ENCODE measurements at places on chromosomes 12 and 14.

DNA sequence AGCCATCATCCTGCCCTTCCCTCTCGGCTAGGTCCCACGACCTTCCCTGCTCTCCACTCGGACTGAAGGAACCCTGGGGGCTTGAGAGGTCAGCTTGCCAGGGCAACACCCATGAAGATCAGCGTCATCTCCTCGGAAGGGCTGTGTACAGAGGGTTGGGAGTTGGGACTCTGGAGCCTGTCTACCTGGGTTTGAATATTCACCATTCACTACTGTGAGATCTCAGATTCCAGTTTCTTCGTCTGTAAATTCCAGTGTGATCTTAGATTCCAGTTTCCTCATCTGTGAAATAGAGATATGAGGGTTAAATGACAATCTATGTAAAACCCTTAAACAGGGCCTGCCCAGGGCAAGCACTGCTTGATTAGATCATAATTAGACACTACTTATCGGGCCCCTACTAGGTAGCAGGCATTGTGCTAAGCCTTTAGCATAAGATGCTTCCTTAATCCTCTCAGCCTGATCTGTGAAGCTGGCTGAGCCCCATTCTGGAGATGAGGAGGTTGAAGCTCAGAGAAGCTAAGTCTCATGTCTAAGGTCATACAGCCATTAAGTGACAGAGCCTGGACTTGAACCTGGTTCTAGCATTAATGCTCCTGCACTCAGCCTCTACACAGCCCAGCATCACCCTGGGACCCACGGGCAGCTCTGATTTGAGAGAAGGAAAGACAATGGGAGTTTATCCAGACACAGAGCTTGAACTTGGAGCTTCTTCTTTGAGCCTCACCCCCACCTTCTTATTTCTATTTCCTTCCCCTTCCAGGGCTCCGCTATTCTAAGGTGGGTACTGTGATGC is 612 bp upstream of the ZDHHC22 start:
- no peak for DNase-seq

DNA sequence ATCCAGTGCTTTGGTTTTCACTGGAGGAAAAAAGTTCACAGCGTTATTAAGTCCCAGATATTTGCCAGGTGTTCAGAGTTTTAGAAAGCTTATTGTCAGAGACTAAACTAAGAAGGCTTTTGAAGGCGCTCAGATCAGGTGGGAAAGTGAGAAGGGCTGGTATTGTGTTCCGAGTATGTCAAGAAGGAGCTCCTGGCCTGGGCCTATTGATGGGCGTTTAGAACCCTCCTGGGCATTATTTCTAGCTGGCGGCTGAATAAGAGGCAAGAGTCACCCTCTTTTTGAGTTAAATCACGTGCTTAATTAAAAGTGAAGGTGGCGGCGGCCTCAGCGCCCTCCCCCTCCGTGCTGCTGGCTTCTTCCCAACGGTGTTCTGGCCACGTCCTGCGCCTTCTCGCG is 20.9 kb upstream of the GNS start:
- DNase-seq, result no peak

DNA sequence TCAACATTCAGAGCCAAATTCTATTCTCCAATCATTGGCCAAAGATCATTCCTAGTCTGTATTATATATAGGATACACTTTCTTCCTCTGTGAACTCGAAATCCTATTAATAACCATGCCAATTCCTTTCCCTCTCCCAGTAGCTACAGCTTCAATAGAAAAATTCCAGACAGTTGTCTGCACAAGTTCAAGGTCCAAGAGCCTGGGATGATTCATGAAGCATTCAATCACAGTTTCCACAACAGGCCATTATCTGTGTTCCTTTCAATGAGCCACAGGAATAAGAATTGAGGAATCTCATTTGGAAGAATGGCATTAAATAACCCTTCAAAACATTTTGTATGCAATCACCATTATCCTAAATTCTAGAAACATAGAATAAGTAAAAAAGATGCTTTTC is 437.4 kb downstream of the RMST start:
- no peak for DNase-seq

GRCh38 chr14:72463291-72463866 is 430.5 kb downstream of the DPF3 start:
- no peak for DNase-seq

DNA sequence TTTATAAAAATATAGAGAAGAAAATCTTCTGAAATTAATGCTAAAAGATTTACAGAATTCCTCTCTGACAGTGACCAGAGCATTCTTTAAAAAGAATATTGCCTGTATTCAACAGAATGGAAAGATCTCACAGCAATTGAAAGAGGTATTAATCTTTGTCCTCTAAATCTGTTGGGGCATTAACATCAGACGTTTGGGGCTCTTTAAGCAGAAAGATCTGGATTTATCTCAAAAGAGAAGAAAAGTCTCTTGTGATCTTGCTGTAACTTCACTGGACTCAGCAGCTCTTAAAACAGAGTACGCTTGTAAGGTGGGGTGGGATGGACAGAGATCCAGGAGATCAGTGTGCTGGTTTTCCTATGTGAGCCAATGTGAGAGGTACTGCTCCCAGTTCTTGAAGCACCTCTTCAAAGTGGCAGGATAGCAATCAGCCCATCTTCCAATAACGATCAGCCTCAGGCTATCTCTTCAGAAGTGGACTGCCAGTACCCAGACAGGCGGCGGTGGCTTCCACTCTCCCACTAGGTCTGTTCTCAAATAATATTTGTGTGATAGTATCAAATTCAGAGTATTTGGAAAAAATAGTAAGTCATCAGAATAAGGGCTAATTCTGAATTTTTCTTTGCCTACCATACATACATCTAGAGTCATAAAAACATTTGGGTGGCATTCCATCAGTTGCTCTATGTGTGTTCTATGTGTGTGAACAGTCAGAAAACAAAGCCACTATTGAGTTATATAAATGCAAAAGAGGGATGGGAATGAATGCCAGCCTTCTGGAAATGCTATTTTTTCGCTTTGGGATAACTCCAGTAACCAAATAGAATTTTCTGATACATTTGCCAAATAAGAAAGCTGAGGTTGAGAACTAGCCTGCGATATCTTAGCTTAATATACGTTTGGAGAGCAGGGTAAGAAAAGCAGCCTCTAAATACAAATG is 237.4 kb upstream of the RGS6 start:
- DNase-seq, result no peak

- DNase-seq, result no peak
These were observed 54.6 kb downstream of the SPTLC2 start for GRCh38 chr14:77561881-77562280.

DNA sequence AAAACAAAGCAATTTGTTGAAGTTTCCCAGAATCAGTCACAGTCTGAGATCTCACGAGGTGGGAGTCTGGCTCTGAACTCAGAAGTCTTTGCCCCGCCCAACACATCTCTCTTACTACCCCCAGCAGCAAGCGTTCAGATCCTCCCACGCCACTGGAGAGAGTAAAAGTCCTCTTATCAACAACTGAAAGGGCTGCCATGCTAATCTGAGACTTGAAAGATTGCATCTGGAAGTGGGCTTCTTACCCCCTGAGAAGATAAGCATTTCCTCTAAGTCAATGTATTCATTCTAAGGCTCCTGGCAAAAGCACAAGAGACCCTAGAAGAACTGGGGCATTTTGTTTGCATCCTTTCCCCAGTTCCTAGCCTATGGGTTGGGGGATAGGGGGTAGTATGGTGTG is 34.1 kb upstream of the STON2 start:
- DNase-seq, result no peak

DNA sequence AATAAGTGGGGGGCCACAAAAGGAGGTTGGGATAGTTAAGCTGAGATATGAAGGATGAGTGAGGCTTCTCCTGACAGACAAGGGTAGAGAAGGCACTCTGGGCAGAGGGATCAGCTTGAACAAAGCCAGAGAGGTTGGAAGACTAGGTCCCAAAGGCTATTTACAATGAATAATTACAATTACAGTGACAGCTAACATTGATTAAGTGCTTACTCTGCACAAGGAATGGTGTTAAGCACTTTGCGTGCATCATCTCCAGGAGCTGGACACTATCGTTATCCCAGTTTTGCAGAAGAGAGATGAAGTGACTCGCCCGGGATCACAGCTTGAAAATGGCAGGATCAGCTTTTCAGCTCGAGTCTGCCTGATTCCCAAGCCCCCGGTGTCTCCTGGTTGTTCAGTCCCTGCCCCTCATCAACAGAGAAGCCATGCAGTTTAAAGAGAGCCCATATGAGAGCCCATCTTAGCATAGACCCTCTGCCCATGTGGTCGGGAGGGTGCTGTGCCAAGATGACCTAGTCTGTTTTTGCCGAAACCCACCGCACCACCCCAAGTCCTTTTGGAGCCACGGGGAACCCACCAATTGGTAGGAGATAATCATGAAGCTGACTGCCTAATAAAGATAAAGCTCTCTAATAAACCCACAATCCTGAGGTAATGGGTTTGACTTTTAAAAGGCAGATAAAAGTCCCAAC is 89.9 kb upstream of the HSPB8 start:
- DNase-seq, result no peak

GRCh38 chr12:16218934-16219751 is 58.3 kb downstream of the SLC15A5 start:
- no peak for DNase-seq

- no peak for DNase-seq
These were observed 3.1 kb upstream of the KIF26A start for GRCh38 chr14:104135121-104135903.

GRCh38 chr12:126998747-126999285 is 1268.2 kb upstream of the TMEM132C start:
- no peak for DNase-seq

- no peak for DNase-seq
These were observed 324 bp downstream of the POLE start for GRCh38 chr12:132686825-132687210.

- DNase-seq, result no peak
These were observed 5.6 kb upstream of the NFATC4 start for GRCh38 chr14:24362241-24362960.

DNA sequence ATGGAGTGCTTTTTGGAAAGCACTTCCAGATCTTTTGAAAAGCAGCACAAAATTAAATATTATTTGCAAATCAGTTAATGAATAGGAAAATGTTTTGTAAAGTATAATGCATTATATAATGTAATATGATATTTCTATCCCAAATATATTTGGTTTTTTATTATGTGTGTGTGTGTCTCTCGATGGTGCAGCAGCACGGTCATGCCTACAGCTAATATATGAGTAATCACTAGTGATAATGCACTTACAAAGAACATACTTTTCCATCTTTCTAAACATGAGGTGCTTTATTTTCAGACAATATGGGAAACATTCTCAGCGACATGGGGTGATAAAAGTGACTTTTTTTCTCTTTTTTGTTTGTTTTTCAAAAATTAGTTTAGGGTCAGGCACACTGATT is 1.3 kb upstream of the EEA1 start:
- no peak for DNase-seq

- DNase-seq, result no peak
These were observed 11.1 kb downstream of the GALNT16 start for GRCh38 chr14:69270795-69271708.

DNA sequence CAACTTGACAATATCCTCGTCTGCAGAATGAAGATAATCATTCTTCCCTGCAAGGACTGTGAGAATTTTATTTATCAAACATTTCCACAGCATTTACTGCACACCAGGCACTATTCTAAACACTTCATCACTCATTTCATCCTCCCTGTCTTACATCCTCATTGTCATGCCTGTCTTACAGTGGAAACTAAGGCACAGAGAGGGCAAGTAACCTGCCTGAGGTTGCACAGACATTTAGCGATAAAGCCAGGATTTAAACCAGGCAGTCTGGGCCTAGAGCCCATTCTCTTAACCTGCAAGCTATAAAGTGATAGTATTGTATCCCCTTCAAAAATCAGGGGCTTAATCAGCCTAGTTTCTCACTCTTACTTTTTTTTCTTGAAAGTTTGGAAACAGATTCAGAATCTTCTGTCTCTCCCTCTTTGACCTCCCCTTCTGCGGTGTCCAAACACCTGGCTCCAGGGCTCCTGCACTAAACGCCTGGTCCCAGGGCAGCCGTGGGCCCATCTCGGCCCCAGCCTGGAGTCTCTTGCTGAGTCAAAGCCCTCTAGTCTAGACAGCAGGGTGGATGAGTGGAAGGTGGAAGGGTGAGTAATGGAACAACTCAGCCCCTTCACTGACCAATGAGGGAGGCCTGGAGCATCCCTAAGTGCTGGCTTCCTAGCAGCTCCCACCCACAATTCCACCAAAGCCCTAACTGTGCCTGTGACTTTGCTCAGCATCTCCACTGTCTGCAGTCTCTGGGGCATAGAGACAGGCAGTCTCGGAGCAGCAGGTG is 12.5 kb downstream of the ISM2 start:
- DNase-seq, result no peak

DNA sequence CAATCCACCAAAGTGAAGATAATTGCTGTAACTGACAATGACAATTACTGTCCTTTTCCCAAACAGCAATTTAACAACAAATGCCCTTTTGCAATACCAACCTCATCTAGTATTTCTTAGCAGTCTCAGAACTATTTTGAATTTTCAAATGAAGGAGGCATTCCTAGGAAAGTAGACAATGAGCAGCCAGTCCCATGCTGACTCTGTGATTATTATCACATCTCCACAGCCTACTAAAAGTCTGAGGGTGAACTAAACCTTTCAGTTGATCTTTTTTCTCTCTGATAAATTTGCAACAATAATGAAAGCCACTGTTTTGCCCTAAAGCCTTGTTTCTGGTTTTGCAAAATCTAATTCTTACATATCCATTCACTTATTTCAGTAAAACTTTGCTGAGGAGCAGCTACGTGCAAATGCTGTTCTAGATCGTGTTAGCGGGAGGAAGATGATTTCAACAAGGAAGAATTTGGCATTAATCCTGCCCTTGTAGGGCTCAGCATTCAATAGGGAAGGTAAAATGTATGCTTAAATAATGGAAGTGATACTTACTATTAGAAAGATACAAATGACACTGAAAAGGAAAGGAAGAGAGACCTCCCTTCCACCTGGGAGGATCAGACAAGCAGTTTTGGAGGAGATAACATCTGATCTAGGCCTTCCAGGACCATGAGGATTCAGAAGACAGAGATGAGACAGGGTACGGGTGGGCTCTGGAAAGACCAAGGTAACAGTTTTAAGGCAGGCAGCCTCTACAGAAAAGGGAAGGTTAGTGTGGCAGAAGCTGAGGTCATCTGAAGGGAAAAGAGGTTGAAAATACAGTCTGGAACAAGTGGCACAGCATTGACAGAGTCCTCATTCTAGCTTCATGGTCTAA is 47.4 kb downstream of the SLC38A1 start:
- DNase-seq, result no peak

DNA sequence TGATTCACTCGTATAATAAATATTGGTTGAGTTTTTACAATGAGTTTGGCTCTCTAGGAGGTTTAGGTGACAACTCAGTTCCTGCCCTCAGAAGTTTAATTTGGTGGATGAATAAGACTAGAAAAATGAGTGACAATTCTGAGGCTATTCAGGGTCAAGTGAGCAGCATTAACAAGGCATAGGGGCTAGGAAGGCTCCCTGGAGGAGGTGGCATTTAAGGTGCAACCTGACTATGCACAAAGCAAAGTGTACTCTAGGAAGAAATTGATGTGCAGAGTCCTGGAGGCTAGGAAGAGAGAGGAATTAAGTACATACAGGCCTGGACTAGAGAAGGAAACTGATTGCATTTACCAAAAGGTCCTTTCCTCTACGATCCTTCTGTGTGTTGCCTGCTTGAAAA is 440.3 kb downstream of the MED13L start:
- DNase-seq, result no peak

- DNase-seq, result no peak
These were observed 65.8 kb downstream of the DUSP6 start for GRCh38 chr12:89286501-89286900.

Data from stimulated activated CD4-positive, alpha-beta T cell treated with anti-CD3 and anti-CD28 coated beads, Interleukin-4, amount 100 ng/mL, for 1 hour (primary cell).